Naive B cell (primary cell): ENCODE measurements at places on chromosomes 5 and 9.

DNA sequence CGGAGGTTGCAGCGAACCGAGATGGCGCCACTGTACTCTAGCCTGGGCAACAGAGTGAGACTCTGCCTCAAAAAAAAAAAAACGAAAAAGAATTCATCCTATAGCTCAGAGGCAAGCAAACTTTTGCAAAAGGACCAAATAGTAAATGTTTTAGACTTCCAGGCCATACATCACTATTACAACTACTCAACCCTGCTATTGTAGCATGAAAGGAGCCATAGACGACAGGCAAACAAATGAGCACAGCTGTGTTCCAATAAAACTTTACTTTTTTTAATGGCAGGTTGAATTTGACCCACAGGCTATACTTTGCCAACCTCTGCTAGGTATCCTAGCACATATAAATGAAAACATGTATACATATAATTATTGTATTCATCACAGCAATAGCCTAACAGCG is 58.9 kb upstream of the SLC30A5 start:
- H3K27ac ChIP-seq: no peak overlapping the region
- no peak for DNase-seq
- H3K36me3 ChIP-seq: no peaks in the 10 kb centered on the region
- no peaks in the 10 kb centered on the region for H3K4me1 ChIP-seq
- H3K4me3 ChIP-seq: no peak overlapping the region

- H3K4me1 ChIP-seq: peaks cover 16% of the 10 kb centered on the region
- H3K27me3 ChIP-seq: no peaks in the 10 kb centered on the region
- H3K4me3 ChIP-seq: no peak overlapping the region
- DNase-seq: no peak
Observed at GRCh38 chr9:99635032-99635431, 186.7 kb upstream of the NR4A3 start.

DNA sequence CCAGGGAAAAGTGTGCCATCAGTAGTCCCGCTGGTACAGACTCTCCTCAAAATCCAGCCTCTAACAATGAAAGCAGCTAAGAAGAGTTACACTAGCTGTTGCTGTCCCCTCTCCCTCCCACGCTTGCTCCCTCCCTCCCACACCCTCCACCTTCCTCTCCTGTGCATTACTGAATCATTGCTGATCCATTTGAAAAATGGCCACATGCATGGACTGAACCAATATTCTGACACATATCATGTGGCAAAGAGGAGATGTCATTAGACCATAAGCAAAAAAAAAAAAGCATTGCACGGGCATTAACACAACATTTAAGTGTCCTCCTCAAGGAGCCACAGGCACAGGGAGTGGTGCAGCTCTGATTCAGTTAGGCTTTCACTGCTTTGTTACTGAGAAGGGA is 37.9 kb downstream of the LHFPL2 start:
- peaks cover 5% of the 10 kb centered on the region for H3K4me1 ChIP-seq
- DNase-seq: no peak
- no peaks in the 10 kb centered on the region for H3K27me3 ChIP-seq
- peaks cover 18% of the 10 kb centered on the region for H3K36me3 ChIP-seq
- no peak overlapping the region for H3K27ac ChIP-seq

GRCh38 chr9:112853882-112854585 is 36.6 kb downstream of the SLC46A2 start:
- peaks cover 22% of the 10 kb centered on the region for H3K4me1 ChIP-seq
- no peak for DNase-seq
- no peak overlapping the region for H3K4me3 ChIP-seq
- no peak overlapping the region for H3K27ac ChIP-seq
- no peaks in the 10 kb centered on the region for H3K27me3 ChIP-seq

DNA sequence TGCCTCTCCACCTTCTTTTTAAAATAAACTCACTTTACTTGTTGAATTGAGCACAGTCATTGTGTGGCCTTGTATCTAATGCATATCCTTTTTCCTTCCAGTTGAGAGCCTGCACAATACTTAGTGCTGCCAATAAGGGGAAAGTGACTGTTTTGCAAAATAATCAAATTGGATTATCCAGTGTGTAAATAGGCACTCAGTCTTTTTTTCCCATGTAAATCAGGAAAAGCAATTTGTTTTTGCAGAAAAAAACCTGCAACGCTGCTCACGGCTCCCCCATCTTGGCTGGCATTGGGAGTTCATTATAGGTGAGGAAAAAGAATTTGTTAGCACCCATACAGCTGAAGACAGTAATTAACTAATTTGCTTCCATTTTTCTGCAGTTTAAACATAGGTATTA is 299.9 kb downstream of the CSNK1G3 start:
- no peaks in the 10 kb centered on the region for H3K36me3 ChIP-seq
- H3K27me3 ChIP-seq: peaks cover 6% of the 10 kb centered on the region
- H3K4me1 ChIP-seq: peaks cover 35% of the 10 kb centered on the region
- DNase-seq: no peak
- H3K27ac ChIP-seq: no peak overlapping the region

DNA sequence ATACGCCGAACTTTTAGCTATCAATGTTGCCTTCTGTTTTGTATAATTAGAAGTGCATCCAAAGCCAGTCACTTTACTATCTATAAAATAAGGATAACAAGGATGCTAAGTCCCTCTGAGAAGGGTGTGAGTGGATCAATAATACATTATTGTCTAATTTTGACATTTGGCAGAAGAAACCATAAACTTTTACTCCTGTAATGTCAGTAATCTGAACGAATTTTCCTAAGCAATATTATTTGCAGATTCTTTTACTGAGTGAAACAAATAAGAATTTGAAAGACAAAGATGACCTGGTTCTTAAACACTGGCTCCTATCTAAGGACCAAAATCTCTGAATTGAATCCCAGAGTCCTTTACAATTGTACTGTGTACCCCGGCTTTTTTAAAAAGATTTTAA is 126.6 kb upstream of the TMEM161B start:
- H3K4me3 ChIP-seq: no peak overlapping the region
- H3K4me1 ChIP-seq: peaks cover 3% of the 10 kb centered on the region
- no peak for DNase-seq

DNA sequence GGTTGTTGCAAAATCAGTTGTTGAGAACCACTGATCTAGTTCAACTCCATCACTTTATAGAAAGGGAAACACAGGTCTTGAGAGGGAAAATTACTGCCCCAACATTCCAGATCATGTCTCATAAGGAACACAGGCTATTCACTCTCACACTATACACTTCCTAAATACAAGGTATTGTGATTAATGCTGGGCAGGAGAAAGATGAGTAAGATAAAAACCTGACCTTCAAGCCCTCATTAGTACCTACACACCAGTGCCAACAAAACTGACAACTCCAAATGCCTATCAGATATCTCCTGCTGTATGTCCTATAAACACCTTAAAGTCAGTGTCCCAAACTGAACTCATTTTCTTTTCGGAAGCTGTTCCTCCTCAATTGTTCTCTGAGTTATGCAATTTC is 8.2 kb downstream of the GNE start:
- no peak overlapping the region for H3K27ac ChIP-seq
- peaks cover 15% of the 10 kb centered on the region for H3K4me1 ChIP-seq
- no peak overlapping the region for H3K4me3 ChIP-seq
- H3K36me3 ChIP-seq: peaks cover 7% of the 10 kb centered on the region
- DNase-seq: no peak

GRCh38 chr9:93008457-93008856 is 50.0 kb upstream of the SUSD3 start:
- DNase-seq: no peak
- H3K27me3 ChIP-seq: no peaks in the 10 kb centered on the region
- peaks cover 9% of the 10 kb centered on the region for H3K4me1 ChIP-seq
- no peak overlapping the region for H3K27ac ChIP-seq

DNA sequence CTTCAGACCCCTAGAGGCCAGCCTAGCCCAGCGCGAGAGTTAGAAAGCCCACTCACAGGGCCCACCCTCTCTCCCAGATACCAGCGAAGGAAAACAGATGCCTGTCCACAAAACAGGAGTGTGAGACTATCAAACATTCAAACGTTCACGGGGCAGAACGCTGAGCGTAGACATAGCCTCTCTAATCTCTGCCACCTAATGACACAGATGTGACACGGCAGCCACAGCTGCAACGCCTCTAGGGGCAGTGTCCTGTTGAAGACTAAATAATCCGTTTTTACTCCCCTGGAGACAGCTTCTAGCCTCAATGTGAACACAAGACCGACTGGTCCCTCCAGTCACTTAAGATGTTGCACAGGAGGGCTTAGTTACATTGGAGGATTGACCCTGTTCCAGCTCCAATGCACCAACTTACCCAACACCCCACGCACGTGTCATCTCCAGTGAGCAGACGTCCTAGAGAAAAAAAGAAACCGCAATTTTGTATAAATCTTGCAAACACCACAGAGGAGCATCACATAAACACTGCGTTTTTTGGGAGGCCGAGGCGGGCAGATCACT is 14.3 kb downstream of the DIPK1B start:
- H3K4me3 ChIP-seq: peak overlapping the region; percentile 95
- H3K27me3 ChIP-seq: no peaks in the 10 kb centered on the region
- peak overlapping the region; percentile 92 for H3K27ac ChIP-seq
- H3K36me3 ChIP-seq: peaks cover 7% of the 10 kb centered on the region
- DNase-seq: peak; percentile 47

DNA sequence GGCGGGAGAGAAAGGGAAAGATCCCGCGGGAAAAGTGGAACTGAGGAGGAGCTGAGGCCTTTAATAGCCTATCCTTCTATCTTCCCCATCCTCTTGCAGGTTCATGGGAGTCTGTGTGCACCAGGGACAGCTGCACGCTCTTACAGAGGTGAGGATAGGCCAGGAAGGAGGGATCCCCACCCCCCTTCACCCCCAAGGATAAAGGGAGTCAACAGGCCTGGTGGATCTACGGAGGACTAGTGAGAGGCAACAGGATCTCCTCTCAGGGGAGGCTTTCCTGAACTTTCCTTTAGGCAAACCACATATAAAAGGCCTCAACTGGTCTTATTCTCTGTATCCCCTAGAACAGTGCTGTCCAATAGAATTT is 1.1 kb downstream of the TESK1 start:
- H3K27ac ChIP-seq: peak overlapping the region; percentile 91
- H3K36me3 ChIP-seq: no peaks in the 10 kb centered on the region
- H3K27me3 ChIP-seq: no peaks in the 10 kb centered on the region
- peaks cover 49% of the 10 kb centered on the region for H3K4me1 ChIP-seq
- peak overlapping the region; percentile 86 for H3K4me3 ChIP-seq

GRCh38 chr5:40549616-40550015 is 130.1 kb upstream of the PTGER4 start:
- H3K27me3 ChIP-seq: no peaks in the 10 kb centered on the region
- H3K36me3 ChIP-seq: no peaks in the 10 kb centered on the region
- H3K4me3 ChIP-seq: no peak overlapping the region
- H3K4me1 ChIP-seq: no peaks in the 10 kb centered on the region

DNA sequence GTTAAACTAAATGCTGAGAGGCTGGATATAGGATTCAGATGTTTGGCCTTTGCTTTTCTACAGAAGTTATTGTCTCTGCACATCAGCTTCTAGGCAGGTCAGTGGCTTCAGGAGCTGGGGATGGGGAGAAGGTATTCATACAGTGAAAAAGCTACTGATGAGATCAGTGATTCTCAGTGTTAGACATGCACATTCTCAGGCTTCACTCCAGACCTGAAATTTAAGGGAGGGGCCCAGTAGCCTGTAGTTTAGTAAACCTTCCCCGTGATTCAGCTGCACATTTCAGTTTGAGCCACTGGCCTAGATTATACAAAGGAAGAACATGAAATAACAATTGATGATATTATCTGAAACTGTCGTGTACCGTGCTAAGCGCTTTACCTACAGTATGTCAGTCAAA is 127.2 kb downstream of the ARHGAP26 start:
- no peaks in the 10 kb centered on the region for H3K4me1 ChIP-seq
- no peak for DNase-seq
- H3K4me3 ChIP-seq: no peak overlapping the region

- H3K4me1 ChIP-seq: peaks cover 19% of the 10 kb centered on the region
- DNase-seq: no peak
- H3K36me3 ChIP-seq: peaks cover 4% of the 10 kb centered on the region
- no peak overlapping the region for H3K27ac ChIP-seq
- H3K4me3 ChIP-seq: no peak overlapping the region
- no peaks in the 10 kb centered on the region for H3K27me3 ChIP-seq
Observed at GRCh38 chr5:169971780-169972179, 8.5 kb downstream of the INSYN2B start.

DNA sequence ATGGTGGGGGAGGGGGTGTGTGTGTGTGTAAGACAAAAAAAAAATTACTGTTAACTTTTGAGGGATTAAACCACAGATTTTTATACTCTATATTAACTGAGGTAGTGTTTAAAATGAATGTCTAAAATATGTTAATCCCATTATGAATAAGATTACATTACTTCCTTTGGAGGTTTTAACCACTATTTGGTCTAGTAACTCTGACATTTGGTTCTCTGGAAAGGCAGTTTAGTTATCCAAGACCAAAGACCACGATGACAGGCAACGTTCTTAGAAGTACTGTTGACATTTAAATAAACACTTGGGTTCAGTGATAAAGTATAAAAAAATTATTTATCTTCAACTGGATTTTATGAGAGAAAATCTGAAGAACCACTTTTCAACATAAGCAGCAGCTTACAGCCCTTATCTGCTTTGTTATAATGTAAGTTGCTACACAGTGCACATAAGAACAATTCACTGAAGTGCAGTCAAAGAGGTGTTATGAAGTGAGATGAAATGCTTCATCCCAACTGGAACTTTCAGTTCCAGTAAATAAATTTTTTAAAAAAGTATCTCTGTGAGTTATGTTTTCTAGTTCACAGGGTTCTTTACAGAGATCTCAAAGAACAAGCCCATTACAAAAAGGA is 94.5 kb downstream of the OSMR start:
- no peak overlapping the region for H3K4me3 ChIP-seq
- no peaks in the 10 kb centered on the region for H3K27me3 ChIP-seq
- H3K36me3 ChIP-seq: peaks cover 10% of the 10 kb centered on the region
- no peaks in the 10 kb centered on the region for H3K4me1 ChIP-seq

- DNase-seq: no peak
- H3K4me1 ChIP-seq: peaks cover 36% of the 10 kb centered on the region
- no peak overlapping the region for H3K27ac ChIP-seq
- H3K4me3 ChIP-seq: no peak overlapping the region
- peaks cover 4% of the 10 kb centered on the region for H3K36me3 ChIP-seq
Observed at GRCh38 chr5:154042766-154043165, 4.0 kb downstream of the MFAP3 start.

GRCh38 chr9:437574-438001 is 222.9 kb downstream of the DOCK8 start:
- no peaks in the 10 kb centered on the region for H3K27me3 ChIP-seq
- H3K36me3 ChIP-seq: peaks cover 51% of the 10 kb centered on the region
- H3K4me1 ChIP-seq: no peaks in the 10 kb centered on the region
- no peak for DNase-seq

DNA sequence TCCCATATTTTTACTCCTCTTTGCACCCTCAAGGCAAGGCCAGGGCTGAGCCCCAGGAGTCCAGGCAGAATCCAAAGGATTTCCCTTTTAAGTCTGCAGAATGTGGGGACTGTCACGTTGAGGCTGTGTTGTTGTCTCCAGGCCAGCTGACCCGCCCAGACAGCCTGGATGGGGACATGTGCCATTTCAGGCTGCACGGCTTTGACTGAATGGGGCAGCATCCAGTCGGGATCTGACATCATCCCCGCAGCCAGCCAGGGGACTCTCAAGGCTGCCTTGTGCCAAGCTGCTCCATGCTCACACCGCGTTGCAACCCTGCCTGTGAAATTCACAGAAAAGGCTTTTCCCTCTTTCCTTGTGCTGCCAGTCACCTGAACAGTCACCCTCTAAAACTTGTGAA is 2.2 kb upstream of the ZNF366 start:
- no peak overlapping the region for H3K4me3 ChIP-seq
- no peak for DNase-seq
- peaks cover 46% of the 10 kb centered on the region for H3K4me1 ChIP-seq
- H3K36me3 ChIP-seq: no peaks in the 10 kb centered on the region
- H3K27ac ChIP-seq: no peak overlapping the region
- H3K27me3 ChIP-seq: no peaks in the 10 kb centered on the region

- no peak overlapping the region for H3K4me3 ChIP-seq
- H3K27ac ChIP-seq: no peak overlapping the region
- DNase-seq: no peak
- no peaks in the 10 kb centered on the region for H3K4me1 ChIP-seq
Observed at GRCh38 chr9:124645274-124645673, 125.8 kb downstream of the NR6A1 start.
